ENCODE measurements at places on chromosomes 4 and X. TPM values are rescaled to one million over a fixed set of nuclear protein-coding genes. Genes with fewer than 3 reads are reported as not detected.

The CABS1 gene
- not detected for total RNA-seq

The LGI2 gene
- total RNA-seq: 0.25 TPM

The TKTL2 gene
- total RNA-seq: not detected

The PAGE1 gene
- total RNA-seq: not detected

The UGT2B17 gene
- not detected for total RNA-seq

The SLC34A2 gene
- total RNA-seq: not detected

The STK32B gene
- total RNA-seq: 20.2 TPM

The RADX gene
- total RNA-seq: not detected

The SAGE1 gene
- 0.03 TPM for total RNA-seq

The NAA11 gene
- total RNA-seq: not detected

The MAGEA2 gene
- not detected for total RNA-seq

The ZNF827 gene
- total RNA-seq: 2.9 TPM
